ENCODE measurements at places on chromosomes 1 and 21. TPM values are rescaled to one million over a fixed set of nuclear protein-coding genes. Genes with fewer than 3 reads are reported as not detected.

DNA sequence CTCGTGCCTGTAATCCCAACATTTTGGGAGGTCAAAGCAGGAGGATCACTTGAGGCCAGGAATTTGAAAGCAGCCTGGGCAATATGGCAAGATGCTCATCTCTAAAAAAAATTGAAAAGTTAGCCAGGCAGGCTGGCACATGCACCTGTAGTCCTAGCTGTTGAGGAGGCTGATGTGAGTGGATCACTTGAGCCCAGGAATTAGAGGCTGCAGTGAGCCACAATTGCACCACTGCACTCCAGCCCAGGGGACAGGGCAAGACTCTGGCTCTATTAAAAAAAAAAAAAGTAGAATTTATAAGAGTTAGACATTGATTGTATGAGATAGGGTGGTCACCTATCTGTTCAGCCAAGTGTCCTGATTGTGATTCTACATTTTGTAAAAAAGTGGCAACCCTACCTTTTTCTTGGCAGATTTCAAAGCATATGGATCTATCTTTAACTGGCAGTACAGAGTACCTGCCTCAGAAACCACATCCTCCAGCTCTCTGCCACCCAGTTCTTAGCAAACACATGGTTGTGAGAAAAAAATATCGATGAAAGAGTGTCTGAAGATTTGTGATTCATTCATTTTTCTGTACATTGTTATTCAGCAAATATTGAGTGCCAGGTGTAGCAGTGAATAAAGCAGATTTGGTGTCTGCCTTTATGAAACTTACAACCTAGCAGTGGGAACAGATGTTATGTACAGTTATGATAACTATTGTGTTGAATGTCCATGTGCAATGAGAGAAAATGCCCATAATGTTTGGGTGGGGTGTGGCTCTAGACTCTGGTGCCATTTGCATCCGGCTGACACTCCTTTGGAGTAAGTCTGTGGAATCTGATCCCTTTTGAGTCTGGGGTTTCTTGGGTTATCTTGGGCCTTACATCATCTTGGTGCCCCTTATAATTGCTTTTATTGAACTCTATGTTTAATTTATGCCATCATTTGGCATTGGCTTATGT is 82.5 kb downstream of the ST3GAL3 start:
- H3K36me3 ChIP-seq, result no peaks in the 10 kb centered on the region
- peaks cover 15% of the 10 kb centered on the region for H3K4me1 ChIP-seq
- no peak overlapping the region for H3K27ac ChIP-seq
- H3K27me3 ChIP-seq, result no peaks in the 10 kb centered on the region
- DNase-seq, result no peak

GRCh38 chr1:210598135-210598652 is 269.5 kb downstream of the HHAT start:
- DNase-seq, result no peak
- H3K36me3 ChIP-seq, result no peaks in the 10 kb centered on the region

- H3K36me3 ChIP-seq, result peaks cover 6% of the 10 kb centered on the region
- no peak overlapping the region for H3K27ac ChIP-seq
- no peaks in the 10 kb centered on the region for H3K27me3 ChIP-seq
- H3K4me3 ChIP-seq, result no peak overlapping the region
- no peaks in the 10 kb centered on the region for H3K4me1 ChIP-seq
Observed at GRCh38 chr1:167974698-167975097, 37.8 kb upstream of the MPC2 start.

- H3K27ac ChIP-seq, result no peak overlapping the region
- H3K27me3 ChIP-seq, result peaks cover 7% of the 10 kb centered on the region
- H3K4me3 ChIP-seq, result no peak overlapping the region
- H3K36me3 ChIP-seq, result no peaks in the 10 kb centered on the region
- no peaks in the 10 kb centered on the region for H3K4me1 ChIP-seq
- no peak for DNase-seq
Observed at GRCh38 chr1:2340918-2341254, 50.5 kb downstream of the MORN1 start.

GRCh38 chr1:95311014-95311413 is 77.0 kb downstream of the RWDD3 start:
- H3K27ac ChIP-seq, result no peak overlapping the region
- H3K4me3 ChIP-seq, result no peak overlapping the region
- H3K4me1 ChIP-seq, result no peaks in the 10 kb centered on the region
- H3K36me3 ChIP-seq, result no peaks in the 10 kb centered on the region

DNA sequence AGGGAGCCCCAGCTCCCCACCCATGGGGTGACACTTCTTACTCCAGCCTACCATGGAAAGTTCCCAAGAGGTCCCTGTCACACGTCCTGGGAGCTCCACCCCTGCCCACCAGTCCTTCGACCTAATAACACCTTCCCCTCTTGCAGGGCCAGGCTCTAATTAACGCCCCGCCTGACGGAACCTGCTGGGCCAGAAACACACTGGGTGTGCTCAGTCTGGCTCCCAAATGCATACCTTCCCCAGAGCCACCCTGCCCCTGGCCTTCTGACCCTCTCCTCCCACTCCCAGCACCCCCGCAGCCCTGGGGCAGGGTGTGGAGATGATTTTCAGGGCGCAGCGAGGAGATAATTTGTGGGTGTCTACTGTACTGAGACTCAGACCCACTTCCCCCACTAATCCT is 20.6 kb downstream of the PGLYRP3 start:
- peaks cover 28% of the 10 kb centered on the region for H3K27me3 ChIP-seq
- H3K4me1 ChIP-seq, result peaks cover 8% of the 10 kb centered on the region
- no peaks in the 10 kb centered on the region for H3K36me3 ChIP-seq
- no peak overlapping the region for H3K27ac ChIP-seq

GRCh38 chr21:40846587-40847411 is at the start of gene DSCAM:
Gene DSCAM (minus strand): TSS chr21:40847158. CDS start chr21:40846661, 497 bp downstream.
- no peak within 1 kb of the TSS for H3K27ac ChIP-seq
- DNase-seq, result no peak
- H3K27me3 ChIP-seq, result peaks cover 5% of the 10 kb centered on the region
- H3K4me1 ChIP-seq, result no peaks in the 10 kb centered on the region

- H3K4me3 ChIP-seq, result no peak overlapping the region
- no peak for DNase-seq
- H3K27me3 ChIP-seq, result peaks cover 3% of the 10 kb centered on the region
- H3K4me1 ChIP-seq, result peaks cover 56% of the 10 kb centered on the region
- peak overlapping the region; percentile 42 for H3K27ac ChIP-seq
Observed at GRCh38 chr21:45228656-45229240, 58.9 kb downstream of the POFUT2 start.

DNA sequence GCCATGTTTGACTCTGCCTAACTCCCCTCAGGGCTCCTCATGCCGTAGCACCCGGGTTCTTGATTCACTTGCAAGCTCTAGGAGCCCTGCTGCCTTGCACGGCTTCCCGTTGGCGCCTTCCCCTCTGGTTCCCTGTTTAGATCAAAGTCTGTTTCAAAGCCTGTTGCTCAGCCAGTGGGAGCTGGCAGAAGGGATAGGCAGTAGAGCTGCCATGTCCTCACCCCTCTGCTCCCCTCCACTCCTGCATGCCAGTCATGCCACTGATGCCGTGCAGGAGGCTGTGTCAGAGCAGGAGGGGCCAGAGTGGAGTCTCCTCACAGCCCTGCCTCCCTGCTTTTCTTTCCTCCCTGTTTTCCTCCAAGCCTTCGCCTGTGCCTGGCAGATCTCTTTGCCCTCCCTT is 26.5 kb downstream of the HMGCS2 start:
- peaks cover 7% of the 10 kb centered on the region for H3K27me3 ChIP-seq
- H3K4me3 ChIP-seq, result no peak overlapping the region
- H3K27ac ChIP-seq, result no peak overlapping the region
- peaks cover 17% of the 10 kb centered on the region for H3K36me3 ChIP-seq

GRCh38 chr1:3521426-3521825 is 67.0 kb downstream of the ARHGEF16 start:
- peaks cover 8% of the 10 kb centered on the region for H3K4me1 ChIP-seq
- DNase-seq, result no peak
- peaks cover 1% of the 10 kb centered on the region for H3K27me3 ChIP-seq
- H3K27ac ChIP-seq, result no peak overlapping the region
- no peak overlapping the region for H3K4me3 ChIP-seq

DNA sequence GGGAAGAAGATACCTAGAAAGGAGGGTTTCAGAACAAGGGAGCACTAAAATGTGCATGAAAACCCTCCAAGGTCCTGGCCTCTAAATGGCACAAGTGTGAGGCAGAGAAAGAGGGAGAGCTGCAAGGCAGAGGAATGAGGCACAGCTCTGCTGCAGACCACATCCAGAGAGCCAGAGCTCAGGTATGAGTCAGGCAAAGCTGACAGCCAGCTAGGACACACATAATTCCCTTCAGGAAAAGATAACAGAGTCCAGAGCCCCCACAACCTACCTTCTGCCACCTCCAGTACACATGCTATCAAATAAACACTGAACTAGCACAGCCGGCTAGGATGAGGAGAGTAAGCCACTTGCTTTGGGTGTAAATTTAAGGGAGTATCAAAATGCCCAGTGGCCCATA is 62.2 kb downstream of the HSF2BP start:
- H3K4me1 ChIP-seq, result no peaks in the 10 kb centered on the region
- no peak for DNase-seq
- H3K27me3 ChIP-seq, result no peaks in the 10 kb centered on the region
- H3K27ac ChIP-seq, result no peak overlapping the region
- H3K4me3 ChIP-seq, result no peak overlapping the region

DNA sequence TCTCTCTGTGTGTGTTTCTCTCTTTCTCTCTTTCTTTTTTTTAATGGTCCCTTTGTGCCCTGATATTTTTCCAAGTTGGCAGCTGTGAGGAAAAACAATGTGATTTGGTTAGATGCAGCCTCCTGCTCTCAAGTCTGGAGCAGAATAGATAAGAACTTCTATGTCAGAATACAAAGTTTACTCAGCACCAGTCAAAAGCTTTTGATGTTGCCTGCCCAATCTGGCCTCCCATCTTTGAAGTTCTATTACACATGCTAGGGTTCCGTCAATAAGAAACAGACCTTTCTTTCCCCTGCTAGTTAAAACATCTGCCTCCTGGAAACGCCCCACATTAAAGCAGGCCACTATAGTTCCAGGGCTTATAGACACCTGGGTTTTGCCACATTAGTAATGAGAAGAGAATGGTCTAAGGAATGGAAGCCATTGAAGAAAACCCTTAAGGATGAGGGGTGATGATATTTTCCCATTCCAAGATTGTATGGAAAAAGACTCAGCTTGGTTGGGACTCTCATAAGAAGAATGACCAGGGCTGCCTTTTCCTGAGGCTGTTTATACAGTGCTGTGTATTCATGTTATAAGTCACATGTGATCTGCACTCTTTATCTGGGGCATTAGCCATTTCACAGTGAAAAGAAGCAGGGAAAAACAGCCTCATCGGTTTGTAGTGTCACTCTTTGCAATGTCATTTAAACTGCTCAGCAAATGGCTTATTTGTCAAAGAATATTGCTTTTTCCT is 414.7 kb upstream of the PROX1 start:
- H3K36me3 ChIP-seq, result no peaks in the 10 kb centered on the region
- no peak for DNase-seq
- no peak overlapping the region for H3K4me3 ChIP-seq
- H3K27ac ChIP-seq, result no peak overlapping the region
- H3K4me1 ChIP-seq, result no peaks in the 10 kb centered on the region

- H3K4me3 ChIP-seq, result no peak overlapping the region
- no peaks in the 10 kb centered on the region for H3K36me3 ChIP-seq
- DNase-seq, result no peak
- H3K4me1 ChIP-seq, result no peaks in the 10 kb centered on the region
- no peaks in the 10 kb centered on the region for H3K27me3 ChIP-seq
Observed at GRCh38 chr1:159653201-159653600, 61.2 kb downstream of the CRP start.

DNA sequence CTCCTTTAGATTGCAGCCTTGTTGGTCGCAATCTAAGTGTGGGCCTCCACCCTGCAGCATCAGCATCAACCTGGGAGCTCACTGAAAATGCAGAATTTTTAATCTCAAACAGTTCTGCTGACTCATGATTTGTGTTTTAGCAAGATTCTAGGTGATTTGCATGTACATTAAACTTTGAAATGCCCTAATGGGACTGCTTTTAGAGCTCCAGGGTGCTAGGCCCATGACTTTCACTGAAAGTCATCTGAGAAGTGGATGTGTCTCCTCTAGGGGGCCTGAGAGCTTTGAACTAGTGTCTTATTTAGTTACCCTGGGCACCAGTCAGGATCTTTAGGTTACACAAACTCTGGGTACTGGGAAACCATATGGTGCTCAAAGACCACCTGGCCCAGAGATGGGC is 9.0 kb downstream of the TRIM67 start:
- no peak overlapping the region for H3K27ac ChIP-seq
- no peak overlapping the region for H3K4me3 ChIP-seq
- H3K4me1 ChIP-seq, result no peaks in the 10 kb centered on the region
- H3K27me3 ChIP-seq, result peaks cover 18% of the 10 kb centered on the region

GRCh38 chr1:186303911-186304310 is 71.1 kb downstream of the TPR start:
- no peak overlapping the region for H3K4me3 ChIP-seq
- peak; percentile 31 for DNase-seq
- peak overlapping the region; percentile 41 for H3K27ac ChIP-seq
- H3K27me3 ChIP-seq, result no peaks in the 10 kb centered on the region

- H3K4me1 ChIP-seq, result no peaks in the 10 kb centered on the region
- no peaks in the 10 kb centered on the region for H3K27me3 ChIP-seq
- H3K36me3 ChIP-seq, result peaks cover 44% of the 10 kb centered on the region
Observed at GRCh38 chr1:214318956-214319736, 38.2 kb downstream of the SMYD2 start.

DNA sequence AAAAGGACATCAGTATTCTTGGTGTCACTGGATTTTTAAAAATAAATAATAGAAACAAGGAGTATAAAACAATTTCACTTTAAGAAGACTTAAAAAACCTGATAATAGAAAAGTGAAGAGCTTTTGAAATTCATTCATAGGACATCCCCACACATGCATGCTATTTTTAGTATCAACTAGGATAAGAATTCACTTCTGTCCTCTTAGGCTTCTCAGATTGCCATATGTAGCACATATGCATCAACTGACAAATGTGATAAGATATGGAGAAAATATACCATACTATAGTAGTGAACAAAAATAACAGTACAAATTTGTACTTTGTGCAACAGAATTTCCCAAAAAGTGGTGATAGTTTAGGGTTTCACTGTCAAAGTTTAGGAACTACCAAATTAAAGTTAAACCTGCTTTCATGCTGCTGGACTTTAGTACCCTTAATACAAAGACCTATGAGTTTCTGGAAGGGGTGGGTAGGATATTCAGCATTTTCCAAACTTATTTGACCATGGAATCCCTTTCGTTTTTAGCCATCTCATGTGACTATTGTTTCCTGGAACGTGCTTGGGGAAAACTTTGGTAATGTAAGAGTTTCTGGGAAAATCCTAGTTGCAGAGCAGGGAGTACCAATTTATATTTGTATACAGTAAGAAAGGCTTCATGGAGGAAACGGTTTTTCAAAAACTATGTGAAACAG is 19.8 kb downstream of the RPRD2 start:
- DNase-seq, result no peak
- H3K36me3 ChIP-seq, result peaks cover 5% of the 10 kb centered on the region
- no peak overlapping the region for H3K27ac ChIP-seq

- H3K36me3 ChIP-seq, result peaks cover 92% of the 10 kb centered on the region
- peak overlapping the region; percentile 0 for H3K27ac ChIP-seq
- no peaks in the 10 kb centered on the region for H3K4me1 ChIP-seq
- no peak for DNase-seq
- H3K4me3 ChIP-seq, result no peak overlapping the region
- no peaks in the 10 kb centered on the region for H3K27me3 ChIP-seq
Observed at GRCh38 chr1:151312411-151312810, 14.8 kb downstream of the PI4KB start.

- DNase-seq, result no peak
- H3K4me3 ChIP-seq, result no peak overlapping the region
- H3K27ac ChIP-seq, result no peak overlapping the region
Observed at GRCh38 chr1:25890239-25891034, 14.9 kb upstream of the PAQR7 start.

RXRG gene
- not detected for total RNA-seq

DOP1B gene
- total RNA-seq, result 23.1 TPM

GGPS1 gene
- 33.9 TPM for total RNA-seq

TSPAN2 gene
- 8.7 TPM for total RNA-seq

TDRD5 gene
- not detected for total RNA-seq

FAM78B gene
- total RNA-seq, result not detected

PODN gene
- not detected for total RNA-seq

GJA9 gene
- total RNA-seq, result not detected

AMY2A gene
- total RNA-seq, result 0.98 TPM

OR2M3 gene
- not detected for total RNA-seq

UHMK1 gene
- 62.8 TPM for total RNA-seq
